ENCODE measurements at places on chromosomes 1 and 21. TPM values are rescaled to one million over a fixed set of nuclear protein-coding genes. Genes with fewer than 3 reads are reported as not detected.

DNA sequence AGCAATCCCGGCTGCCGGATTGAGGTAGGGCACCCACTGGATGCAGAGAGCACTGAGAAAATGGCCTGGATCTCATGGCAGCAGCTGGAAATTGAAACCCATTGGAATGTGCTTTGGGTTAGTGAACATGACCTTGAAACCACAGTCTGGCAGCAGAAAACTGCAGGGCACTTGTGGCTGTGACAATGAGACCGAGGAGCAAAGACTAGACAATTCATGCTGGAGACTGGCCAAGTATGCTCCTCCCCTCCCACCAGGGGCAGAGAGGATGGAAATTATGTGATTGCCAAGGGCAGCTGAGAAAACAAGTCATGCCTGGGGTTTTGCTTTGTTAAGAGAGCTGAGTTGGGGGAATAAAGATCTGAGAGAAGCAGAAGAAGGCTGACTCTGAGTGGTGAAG, 60.7 kb downstream of the ZNF697 start:
- DNase-seq: no peak

DIRAS3 gene
- not detected for total RNA-seq

- no peak for DNase-seq
Observed at GRCh38 chr1:69055194-69055593, 512.5 kb upstream of the LRRC7 start.

CAMK1G gene
- not detected for total RNA-seq

GRCh38 chr21:42121794-42122193, 50.7 kb downstream of the UMODL1 start:
- no peak for DNase-seq

CDC42BPA gene
- 3.8 TPM for total RNA-seq

All from activated CD4-positive, alpha-beta T cell treated with anti-CD3 and anti-CD28 coated beads, Interleukin-2, amount 10 ng/mL, durations not matched to agents 7 days and 5 days (primary cell).